AG08395 (cell line): ENCODE measurements at places on chromosomes 6 and 20.

- DNase-seq = no peak
These were observed 35.9 kb upstream of the TBC1D22B start for GRCh38 chr6:37221585-37222124.

GRCh38 chr6:18207438-18207837 is 52.2 kb downstream of the KDM1B start:
- DNase-seq = no peak

DNA sequence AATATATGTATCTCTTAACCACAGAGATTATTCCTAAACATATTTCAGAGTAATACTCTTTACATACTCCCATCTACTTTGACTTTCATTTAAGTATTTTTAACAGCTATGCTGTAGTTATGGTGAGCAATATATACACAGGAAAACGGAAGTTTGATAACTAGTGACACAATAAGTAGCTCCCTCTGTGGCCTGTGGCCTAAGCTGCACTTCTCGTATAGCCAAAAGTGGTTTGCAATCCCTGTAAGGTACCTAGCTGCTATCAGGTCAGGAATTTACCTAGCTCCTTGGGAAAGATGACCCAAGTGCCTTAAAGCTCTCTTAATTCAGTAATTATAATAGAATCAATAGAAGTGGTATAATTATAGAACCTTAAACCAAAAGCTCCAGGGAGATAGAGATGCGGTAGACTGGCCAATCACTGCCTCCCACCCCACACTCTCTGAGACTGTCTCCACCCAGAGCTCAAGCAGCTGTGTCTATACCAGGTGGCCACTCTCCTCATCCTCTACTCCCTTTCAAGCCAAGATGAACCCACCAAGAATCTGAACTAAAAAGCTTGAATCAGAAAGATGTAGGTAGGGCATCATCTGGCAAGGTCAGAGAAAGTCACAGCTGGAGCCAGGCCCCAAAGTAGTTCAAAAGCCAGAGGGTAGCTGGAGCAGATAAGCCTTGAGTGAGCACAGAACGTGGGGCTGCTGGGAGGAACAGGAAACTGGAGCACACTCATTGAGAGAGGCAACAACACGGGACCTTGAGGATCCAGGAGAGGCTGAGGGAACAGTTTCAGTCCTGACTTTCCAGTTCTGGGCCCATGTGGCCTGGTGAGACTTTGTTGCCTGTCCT is 84.9 kb upstream of the ASF1A start:
- DNase-seq = no peak

- no peak for DNase-seq
These were observed 216.9 kb downstream of the EYA2 start for GRCh38 chr20:47111576-47111975.

DNA sequence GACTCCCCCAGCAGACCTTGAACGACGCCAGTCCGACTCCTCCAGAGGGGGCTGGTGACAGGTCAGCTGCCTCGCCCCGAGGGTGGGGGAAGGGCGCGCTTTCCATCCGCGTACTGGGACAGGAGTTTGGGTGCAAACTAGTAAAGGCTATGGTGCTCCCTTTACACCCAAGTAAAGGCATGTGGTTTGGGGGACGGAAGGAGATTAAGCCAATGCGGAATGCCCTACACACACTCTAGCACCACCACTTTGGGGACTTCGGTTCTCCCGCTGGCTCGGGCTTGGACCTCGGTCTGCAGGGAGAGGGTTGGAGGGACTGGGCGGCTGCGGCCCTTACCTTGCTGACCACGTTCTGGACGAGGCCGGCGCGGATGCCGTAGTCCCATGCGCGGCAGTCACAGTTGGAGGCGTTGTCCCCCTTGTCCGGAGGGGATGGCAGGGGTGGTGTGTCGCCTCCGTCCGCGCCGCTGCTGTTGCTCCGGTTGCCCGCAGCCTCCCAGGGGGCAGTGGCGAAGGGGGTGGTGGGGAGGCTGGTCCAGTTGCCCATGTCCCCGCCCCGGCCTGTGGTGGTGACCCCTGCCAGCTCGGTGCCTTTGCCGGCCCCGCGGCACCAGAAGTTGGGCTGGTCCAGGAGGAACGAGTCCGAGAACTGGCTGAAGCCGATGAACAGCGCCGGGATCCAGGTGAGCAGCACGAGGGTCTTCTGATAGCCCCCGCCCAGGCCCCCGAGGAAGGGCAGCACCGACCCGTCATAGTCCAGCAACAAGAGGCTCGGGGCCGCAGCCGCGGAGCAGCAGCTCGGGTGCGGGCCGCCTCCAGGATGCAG is 1.1 kb downstream of the SLC22A23 start:
- no peak for DNase-seq

DNA sequence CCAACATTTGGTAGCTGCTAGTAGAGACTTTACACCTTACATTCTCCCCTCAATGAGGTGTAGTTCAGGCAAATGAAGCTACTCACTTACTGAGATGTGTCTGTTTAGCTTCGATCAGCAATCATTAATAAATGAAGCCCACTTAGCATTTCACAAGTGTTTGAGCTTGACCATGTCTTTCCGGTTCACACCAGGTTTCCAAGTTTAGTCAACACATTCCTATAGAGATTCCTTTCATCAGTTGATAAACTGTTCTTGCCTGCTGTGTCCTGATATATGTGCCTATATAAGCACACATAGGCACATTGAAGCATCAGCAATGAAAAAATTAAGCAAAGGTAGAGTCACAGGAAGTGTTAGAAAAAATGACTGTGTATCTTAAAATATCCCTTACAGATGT is 150.0 kb downstream of the BTBD3 start:
- no peak for DNase-seq

DNA sequence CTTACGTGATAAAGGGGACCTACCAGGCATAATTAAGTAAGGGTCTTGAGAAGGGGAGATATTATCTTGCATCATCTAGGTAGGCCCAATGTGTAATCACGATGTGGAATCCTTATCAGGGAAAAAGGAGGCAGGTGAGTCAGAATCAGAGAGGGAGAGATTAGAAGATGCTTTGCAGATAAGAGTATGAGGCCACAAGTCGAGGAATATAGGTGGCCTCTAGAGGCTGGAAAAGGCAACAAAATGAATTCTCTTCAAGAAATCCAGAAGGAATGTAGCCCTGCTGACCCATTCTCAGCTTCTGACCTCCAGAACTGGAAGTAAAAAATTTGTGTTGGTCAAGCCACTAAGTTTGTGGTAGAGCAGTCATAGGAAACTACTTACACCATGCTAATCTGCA is 11.0 kb upstream of the ENPP4 start:
- no peak for DNase-seq

GRCh38 chr6:40532349-40533000 is 54.7 kb downstream of the LRFN2 start:
- no peak for DNase-seq

DNA sequence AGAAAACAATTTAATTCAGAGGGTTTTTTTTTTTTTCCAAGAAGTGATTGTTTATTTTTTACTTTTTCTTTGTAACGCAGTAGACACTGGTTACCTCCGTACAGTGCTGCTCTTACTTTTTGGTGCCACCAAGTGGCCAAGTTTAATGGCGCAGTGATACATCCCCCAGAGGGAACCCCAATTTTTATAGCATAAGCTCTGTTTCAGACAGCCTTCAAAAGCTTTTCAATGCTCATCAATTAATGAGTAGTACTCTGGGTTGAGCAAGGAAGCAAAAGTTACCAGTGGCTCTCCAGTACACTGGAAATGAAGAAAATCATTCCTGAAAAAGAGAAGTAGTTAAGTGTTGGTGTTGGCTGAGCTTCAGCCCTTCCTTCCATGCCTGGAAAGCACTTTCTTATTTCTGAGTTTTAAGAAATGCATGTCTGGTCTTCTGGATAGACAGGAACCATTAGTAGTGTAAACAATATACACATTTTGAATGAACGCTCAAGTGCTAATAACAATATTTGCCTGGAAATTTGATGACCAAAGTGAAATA is 129.1 kb upstream of the SMLR1 start:
- DNase-seq = peak; percentile 79

DNA sequence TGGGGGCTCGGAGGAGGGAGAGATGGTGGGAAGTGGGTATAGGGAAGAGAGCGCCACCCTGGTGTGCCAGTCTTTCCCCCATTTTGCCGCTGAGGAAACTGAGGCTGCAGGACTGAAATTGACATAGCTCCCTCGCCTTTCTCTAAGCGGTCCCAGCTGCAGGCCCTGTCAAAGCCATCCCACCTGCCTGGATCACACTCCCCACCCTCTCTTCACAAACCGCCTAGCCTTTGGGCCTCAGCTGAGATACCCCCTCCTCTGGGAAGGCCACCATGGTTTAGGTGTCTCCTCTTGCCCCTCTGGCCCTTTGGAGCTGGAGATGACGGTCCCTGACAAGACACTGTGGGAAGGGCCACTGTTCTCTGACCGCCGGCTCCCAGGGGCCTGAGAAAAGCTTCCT is 16.9 kb downstream of the SRC start:
- no peak for DNase-seq

DNA sequence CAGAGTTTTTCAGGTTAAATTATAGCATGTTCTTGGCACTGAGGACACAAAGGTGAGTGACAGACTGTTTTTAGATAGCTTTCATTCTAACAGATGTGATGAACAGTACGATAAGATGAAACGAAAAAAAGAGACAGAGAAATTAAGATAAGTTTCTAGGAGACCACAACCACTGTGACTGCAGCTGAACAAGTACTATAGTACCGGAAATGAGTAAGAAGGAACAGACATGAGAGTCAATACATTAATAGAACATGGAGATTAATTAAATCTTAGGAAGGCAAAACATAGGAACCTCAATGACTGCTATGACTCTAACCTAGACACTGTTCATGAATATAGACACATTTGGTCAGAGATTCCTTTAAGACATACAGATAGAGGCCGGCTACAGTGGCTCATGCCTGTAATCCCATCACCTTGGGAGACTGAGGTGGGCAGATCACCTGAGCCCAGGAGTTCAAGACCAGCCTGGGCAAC is 40.2 kb downstream of the HBS1L start:
- DNase-seq = no peak

DNA sequence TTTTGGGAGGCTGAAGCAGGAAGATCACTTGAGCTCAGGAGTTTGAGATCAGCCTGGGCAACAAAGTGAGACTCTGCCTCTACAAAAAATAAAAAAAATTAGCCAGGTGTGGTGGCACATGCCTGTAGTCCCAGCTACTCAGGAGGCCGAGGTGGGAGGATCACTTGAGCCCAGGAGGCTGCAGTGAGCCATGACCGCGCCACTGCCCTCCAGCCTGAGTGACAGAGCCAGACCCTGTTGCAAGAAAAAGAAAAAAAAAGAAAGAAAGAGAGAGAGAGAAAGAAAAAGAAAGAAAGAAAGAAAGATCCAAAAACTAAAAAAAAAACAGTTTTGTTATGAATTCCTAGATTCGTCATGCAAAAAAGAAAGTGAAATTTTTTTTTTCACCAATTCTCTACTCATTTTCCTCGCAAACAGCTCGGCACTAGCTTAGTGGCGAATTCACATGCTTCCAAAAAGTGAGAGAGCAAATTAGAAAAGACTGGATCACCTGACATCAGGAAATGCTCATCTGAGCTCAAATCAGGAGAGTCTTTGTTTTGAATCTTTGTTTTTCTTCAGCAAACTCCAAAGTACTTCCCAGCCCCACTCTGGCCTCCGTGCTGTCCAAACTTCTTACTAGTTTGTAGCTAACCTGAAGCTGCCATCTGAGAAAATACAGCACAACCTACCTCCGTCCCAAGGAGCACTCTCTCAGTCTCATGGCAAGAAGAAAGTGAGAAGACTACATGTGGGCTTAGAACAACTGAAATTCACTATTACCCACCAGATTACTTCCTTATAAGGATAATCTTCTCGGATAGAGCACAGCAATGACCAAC is 27.0 kb downstream of the IPCEF1 start:
- DNase-seq = no peak

GRCh38 chr6:147441751-147442150 is 66.7 kb upstream of the SAMD5 start:
- no peak for DNase-seq

DNA sequence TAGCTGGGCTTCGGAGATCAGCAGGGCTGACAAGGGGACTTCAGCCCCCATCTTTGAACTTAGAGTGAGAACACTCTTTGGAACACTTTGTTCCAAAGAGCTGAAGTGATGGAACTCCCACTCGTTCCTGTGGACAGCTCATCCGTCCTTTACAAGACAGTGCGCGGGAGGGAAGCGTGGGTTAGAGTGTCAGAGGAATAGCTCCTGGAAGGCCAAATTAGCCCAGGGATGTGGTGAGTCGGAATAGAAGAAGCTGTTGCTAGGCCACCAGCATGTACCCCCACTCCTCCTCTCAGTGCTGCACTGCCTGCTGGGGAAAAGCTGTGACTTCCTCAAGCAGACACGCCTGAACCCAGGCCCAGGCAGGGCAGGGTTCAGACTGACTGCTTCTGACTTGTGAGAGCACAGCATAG is 1.7 kb downstream of the SDCBP2 start:
- peak; percentile 33 for DNase-seq

DNA sequence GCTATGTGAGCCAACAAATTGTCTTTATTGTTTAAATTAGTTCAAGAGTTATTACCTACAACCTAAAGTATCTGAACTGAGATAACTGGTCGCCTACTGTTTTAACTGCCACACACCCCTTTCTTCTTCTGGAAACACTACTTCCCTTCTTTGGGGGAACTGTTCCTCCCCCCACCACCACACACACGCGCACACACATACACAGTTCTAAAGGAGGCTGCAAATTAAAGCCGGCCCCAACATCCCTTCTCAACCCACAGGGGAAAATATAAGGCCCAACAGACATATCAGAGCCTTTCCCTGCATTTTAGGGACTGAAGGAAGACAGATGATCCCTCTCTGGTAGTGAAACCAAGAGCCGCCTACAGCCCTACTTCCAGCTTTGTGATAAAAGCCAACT is 348.0 kb upstream of the JARID2 start:
- DNase-seq = no peak

GRCh38 chr20:53723621-53724020 is 130.0 kb upstream of the ZNF217 start:
- no peak for DNase-seq

- peak; percentile 99 for DNase-seq
These were observed at the start of gene OARD1 for GRCh38 chr6:41071923-41072835. Gene OARD1 (minus strand): TSS chr6:41072356. CDS start chr6:41071634, 722 bp downstream.

- DNase-seq = peak; percentile 12
These were observed 15.1 kb upstream of the PPP1R16B start for GRCh38 chr20:38790200-38791053.

DNA sequence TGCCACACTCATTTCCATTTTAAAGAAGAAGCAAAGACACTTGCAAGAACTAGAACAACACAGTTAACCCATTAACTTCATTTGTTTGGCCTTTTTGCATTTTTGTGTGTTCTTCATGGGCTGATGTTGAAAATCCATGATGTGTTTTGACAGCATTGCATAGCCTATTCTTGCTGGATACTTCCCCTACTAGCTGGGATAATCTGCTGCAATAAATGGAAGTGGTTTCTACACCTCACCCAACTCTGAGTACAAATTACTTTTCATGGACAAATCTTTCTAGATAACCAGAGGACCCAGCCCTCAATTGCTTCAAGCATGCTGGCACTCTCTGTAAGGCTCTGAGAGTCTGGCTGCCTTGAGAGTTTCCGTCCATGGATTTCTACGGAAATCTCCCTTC is 26.5 kb downstream of the CST9L start:
- DNase-seq = no peak

DNA sequence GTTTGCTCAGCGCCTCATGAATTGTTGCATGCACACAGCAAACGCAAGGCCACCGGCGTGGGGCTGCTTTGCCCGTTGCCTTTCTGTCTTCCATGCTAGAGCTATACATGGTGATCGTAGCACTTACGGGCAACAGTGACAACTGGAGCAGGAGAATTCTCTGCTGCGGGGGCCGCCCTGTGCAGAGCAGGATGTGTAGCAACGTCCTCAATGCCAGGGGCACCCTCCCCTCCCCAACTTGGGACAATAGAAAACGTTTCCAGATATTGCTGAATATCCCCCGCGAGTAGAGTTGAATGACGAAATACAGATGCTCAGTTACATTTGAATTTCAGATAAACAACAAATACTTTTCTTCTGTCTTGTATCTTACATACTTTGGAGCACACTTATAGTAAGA is 198.7 kb downstream of the TFAP2C start:
- DNase-seq = peak; percentile 14
